ENCODE measurements at places on chromosomes 4 and X.

DNA sequence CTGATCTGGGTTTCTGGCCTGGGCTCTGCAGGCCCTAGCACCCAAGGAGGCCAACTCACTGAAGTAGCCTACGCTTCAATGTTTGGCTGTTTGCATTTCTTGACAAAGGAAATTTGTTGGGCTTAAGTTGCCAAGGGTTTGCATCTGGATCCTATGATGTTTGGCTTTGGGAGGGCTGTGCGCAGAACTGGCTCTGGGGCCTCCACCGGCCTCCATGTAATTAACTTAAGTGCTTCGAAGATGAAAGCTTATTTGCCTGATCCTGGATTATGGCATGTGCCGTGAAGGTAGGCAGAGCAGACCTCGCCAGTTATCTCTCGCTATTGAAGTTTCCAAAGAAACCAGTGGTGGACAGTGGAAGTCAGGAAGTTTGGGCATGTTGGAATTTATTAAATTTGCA lies 124.3 kb upstream of the STX18 start:
- no peak for DNase-seq

GRCh38 chr4:37994569-37994968 lies 34.4 kb downstream of the PTTG2 start:
- no peak for DNase-seq

DNA sequence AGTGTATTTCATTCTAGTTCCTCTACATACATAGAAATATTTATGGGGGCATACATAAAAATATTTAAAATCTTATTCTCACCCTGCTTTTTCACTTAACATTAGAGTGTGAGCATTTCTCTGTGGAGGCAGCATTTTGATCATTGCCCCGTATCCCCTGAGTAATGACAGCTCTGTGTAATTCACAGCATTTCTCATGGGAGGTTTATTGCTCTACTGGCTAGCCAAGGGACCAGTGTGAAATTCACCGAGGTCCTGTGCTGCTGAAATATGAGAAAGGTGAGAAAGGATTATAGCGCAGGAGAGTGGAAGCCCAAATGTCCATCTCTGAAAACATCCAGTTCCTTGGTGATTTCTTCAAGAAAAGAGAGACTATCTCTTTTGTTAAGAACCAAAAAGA lies 22.9 kb downstream of the PDGFC start:
- no peak for DNase-seq

DNA sequence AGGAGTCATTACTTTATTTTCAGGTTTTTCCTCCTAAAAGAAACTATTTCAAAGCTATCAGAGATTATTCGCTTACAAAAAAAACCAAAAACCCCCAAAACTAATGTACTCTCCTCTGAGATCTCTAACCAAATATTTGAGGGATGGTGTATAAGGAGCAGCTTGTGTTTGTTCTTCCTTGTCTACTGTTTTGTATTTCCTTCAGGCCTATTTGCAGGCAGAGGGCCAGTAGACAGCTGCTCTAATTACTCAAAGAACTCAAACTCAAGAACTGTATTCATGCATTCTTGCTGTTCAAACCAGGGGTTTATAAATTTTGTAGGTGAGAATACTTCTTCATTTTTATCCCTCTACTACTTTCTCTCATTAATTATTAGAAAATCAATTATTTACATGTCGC lies 51.3 kb downstream of the SH3RF1 start:
- no peak for DNase-seq

DNA sequence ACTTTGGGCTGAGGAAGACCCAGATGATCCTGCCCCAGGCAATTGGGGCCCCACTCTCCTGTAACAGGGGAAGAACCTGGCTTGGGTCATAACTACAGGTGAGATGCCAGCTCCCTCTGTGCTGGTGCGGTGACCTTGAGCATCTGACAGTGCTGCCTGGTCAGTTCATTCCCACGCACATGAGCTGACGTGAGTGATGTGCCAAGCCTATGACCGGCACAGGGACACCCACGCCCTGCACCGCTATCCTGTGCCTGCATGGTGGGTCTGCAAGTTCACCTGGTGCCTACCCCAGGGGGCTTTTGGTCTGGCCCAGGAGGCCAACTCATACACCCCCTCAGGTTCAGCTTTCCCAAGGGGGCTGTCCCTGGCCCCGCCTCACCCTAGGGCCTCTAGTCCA lies 123.7 kb upstream of the PSAPL1 start:
- DNase-seq, result no peak

DNA sequence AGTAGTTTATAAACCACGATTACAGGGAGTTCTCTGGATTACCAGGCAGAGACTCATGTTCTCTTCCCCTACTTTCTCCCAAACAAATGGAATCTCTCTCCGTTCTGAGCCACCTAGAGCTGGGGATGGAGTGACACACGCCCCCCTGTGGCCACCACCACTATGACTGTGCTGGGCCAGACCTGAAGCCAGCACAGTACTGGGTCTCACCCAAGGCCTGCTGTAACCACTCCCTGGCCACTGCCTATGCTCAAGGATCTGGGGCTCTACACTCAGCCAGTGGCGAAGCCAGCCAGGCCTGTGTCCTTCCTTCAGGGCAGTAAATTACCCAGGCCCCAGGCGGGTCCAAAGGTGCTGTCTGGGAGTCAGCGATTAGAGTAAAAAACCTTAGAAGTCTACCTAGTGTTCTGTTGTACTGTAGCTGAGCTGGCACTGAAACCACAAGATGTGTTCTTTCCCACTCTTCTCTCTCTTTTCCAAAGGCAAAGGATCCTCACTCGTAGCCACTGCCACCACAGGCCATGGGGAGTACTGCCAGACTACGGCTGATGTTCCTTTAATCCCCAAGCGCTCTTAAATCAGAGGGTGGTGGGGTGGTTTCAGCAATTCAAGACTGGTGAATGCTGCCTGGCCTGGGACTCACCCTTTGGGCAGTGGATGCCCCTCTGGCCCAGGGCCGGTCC lies 412.2 kb upstream of the ARX start:
- DNase-seq, result no peak

DNA sequence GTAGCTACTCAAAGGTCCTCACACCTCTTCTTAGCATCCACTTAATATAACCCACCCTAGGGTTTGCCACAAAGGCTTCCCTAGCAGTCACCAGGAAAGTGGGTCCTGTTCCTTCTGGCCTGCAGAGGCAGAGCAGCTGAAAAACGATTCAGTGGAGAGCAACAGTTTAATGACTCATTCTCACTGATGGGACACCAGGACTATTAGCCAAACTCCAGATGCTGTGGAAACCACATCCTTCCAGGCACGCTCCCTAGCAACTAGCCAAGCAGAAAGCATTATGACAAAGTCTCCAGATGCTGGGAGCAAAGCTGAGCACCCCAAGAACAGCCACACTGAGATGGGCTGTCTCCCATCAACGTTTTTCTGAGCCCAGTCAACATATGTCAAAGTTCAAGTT lies 30.3 kb upstream of the UTP14A start:
- no peak for DNase-seq

- DNase-seq, result peak; percentile 49
These were observed 273.0 kb downstream of the ARHGAP24 start for GRCh38 chr4:85747882-85748491.

DNA sequence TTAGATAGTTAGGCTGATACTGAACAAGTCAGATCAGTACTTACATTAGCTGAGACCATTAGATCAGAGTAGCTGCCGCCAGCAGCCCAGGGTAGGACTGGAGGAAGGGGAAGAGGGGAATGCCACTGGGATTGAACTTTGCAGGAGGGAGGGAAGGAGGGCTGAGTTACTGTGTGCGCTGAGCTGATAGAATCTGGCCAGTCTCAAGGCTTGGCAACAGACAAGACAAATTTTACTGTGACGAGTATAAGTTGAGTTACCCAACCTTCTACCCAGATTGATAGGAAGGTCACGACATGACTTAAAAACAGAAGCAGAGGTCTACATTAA lies 372.1 kb downstream of the OPHN1 start:
- DNase-seq, result no peak

DNA sequence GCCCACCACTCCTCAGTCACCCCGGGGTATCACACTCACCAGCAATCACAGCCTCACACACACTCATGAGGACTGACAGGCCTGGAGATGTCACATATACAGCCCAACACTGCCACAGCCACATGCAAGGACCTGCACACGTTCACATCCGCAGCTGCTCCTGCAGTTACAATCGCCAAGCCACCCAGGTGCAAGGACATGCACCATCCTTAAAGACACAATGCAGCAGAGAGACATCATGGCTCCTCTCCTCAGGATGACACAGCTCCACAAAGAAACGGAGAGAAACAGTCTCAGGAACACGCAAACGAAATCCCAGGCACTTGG lies 1.1 kb downstream of the PCSK1N start:
- no peak for DNase-seq

DNA sequence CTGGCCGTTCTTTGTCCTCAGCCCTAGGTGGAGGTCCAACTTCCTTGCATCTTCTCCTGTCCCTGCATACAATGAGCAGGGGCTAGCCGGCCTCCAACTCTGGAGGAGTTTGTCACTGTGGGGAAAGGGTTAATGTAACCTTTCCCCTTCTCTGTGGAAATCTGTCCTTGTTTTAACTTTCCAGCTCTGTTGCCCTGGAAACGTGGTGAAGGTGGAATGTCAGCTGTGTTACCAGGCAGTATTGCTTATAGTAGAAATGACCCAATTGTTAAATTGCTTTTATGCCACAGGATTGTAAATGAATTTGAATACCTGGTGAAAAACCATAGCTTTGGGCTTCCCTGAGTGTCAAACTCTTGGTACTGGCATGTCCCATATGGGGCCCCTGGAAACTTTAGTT lies 131.6 kb upstream of the SCML1 start:
- no peak for DNase-seq

DNA sequence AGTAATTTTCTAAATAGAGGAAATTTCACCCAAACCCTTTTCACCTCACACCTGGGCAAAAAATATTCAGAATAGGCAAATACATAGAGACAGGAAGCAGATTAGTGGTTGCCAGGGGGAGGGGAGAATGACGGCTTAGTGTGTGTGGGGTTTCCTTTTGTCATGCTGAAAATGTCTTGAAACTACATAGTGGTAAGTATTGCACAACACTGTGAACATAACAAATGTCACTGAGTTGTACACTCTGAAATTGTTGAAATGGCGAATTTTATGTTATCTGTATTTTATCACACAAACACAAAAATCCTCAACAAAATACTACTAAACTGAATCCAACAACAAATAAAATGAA lies 60.7 kb upstream of the PLAC1 start:
- DNase-seq, result peak; percentile 66

DNA sequence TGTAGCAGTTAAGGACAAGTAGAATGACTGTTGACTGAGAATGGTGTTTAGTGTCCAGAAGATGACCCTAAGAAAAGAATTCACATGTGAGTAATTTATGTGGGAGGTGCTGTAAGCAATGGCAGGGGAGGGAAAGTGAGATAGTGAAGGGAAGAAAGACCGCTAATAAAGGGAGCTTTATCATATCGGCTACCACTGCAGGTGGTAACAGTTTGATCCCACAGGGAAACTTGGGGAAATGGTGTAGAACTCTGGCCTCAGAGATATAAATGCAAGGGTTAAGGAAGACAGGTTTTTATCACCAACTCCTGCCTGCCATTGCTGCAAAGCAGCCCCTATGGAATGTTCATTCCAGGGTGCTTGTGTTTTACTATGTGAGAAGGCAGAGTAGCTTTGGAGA lies 489.6 kb downstream of the STPG2 start:
- no peak for DNase-seq

- no peak for DNase-seq
These were observed 15.0 kb upstream of the HOPX start for GRCh38 chr4:56696056-56696455.

- DNase-seq, result no peak
These were observed 79.1 kb downstream of the CLCN4 start for GRCh38 chrX:10235851-10236250.

DNA sequence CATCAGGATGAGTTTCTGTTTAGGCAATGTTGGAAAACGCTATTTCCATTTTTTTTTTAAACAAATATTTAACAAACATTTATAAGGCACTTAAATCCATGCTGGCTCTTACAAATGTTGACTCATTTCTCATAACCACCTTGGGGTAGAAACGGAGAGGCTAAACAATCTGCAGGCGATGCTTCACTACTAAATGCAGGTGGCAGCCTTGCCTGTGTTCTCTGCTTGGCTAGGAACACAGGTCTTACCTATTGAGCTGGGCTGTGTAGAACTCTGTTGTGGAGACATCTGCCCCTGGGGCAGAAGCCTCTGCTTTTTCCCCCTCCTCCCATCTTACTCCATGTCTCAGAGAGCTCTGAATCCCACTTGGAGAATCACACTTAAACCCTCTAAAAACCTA lies 1.4 kb upstream of the CXCL1 start:
- no peak for DNase-seq

DNA sequence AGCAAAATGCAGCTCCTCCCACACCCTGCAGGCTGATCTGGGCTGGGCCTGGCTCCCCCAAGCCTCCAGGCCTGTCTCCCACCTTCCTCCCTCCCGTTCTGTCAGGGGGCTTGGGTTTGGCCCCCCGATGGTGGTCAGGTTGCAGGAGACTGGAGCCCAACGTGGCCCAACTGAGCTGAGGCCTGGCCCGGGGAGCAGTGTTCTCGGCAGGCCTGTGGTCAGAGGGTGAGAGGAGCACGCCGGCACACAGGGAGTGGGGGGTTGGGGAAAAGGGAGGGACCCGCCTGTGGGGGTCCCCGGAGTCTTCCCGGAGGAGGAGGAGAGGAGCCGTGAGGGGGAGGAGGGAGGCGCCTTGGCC lies 43.2 kb upstream of the NKX1-1 start:
- no peak for DNase-seq

- DNase-seq, result no peak
These were observed 260.5 kb upstream of the IGFBP7 start for GRCh38 chr4:57370691-57371090.

- no peak for DNase-seq
These were observed 37.1 kb upstream of the TBC1D9 start for GRCh38 chr4:140793291-140793690.

GRCh38 chr4:143406523-143406922 lies 69.8 kb downstream of the GAB1 start:
- DNase-seq, result no peak

DNA sequence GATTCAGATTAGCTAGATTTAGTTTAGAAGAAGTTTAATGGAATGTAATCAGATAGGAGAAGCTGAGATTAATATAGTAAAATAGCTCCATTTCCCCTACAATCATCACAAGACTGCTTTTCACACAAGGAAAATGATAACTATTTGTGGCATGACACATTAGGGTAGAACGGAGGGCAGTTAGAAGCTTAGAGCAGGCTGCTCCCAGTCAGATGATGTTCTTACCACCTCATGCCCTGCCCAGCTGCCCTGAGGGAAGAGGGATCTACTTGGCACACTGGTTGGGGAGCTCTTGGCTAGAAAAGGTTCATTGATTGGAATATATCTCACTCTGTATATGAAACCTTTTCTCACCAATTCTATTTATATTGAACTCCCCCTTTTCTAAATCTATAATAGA lies 180.7 kb upstream of the IL15 start:
- DNase-seq, result no peak

All from activated CD4-positive, alpha-beta T cell treated with anti-CD3 and anti-CD28 coated beads, Interleukin-2, Interleukin-4, amounts not matched to agents 100 ng/mL and 50 ng/mL, durations not matched to agents 16 hours and 8 hours (primary cell).